ENCODE measurements at places on chromosomes 5 and 9.

DNA sequence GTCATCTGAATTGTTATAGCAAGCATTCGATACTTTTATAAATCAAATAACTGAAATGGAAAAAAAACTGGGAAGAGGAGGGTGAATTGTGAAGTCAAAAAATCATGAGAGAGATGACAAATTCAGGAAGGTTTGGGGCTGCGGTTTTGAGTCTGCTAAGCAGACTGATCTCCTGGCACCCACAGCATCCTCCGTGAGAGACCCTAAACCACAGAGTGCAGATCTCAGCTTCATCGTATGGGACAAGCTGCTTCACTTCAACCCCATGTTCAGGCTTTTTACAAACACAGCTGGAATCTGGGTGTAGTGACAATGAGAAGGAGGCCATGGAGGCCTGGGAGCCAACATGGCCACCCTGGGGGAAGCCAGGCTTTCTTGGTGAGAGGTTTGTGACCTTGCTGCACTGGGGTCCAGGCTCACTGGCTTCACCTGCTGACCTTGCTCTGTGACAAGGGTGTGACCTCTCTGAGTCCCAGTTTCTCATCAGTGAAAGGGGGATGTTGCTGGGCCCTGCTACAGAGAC, 19.4 kb downstream of the USP20 start:
- DNase-seq = peak; percentile 65

DNA sequence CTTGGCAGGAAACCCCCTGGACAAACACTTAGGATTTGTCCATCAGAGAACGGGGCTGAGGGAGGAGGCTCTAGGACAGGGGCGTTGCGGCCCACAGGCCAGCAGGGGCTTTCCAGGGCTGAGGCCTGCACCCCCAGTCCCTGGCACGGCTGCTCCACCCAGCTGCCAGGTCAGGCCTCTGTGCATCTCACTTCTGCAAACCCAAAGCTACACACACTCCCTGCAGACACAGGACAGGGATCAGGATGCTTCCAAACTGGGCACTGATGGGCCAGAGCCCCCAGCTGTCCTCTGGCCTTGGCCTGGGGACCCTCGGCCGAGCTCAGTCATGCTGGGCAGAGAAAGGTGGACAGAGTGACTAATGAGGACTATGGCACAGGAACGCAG, 106.2 kb upstream of the SARDH start:
- DNase-seq = no peak

DNA sequence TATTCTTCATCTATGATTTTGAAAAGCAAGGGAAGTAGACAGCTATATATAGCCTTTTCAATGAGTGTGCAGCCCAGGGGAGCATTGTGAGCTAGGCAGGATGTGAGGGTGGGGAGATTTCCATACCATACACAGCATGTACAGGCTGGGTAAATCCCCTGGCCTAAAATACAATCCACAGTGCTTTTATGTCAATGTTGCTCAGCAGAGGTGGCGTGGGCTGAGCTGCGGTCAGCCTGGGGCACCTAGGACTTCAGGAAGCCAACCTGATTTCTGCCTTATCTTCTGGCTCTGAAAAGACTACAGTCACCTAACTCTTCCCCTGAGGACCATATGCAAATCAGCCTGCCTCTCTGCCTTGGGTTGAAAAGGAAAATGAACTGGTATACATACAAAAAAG, 6.3 kb upstream of the GARIN3 start:
- DNase-seq = peak; percentile 95

DNA sequence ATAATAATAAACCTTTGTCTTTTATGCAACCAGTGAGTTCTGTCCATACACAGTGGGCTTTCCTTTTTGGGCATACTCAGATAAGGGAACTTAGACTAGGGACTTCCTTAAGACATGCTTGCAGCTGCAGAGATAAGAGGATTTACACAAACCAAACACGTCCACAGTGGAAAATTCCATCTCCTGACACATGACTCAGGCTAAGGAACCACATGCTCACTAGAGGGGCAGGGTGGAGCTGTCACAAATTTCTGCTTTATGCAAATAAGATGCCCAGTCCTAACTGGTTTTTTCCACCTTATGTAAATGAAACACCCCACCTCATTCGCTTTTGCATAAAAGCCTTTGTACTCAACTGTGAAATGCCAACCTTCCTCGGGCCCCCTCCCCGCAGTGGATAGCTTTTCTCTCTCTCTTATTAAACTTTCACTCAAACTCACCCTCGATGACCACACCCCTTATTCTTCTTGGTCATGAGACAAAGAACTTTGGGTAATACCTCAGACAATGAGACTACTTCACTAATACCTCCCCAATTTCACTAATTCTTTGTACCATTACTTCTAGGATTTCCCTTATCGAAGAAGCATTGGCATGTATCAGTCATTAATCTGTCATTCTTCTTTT, 170.3 kb upstream of the FTMT start:
- DNase-seq = no peak

- DNase-seq = no peak
These were observed 1044.2 kb downstream of the TLE4 start for GRCh38 chr9:80615964-80616363.

DNA sequence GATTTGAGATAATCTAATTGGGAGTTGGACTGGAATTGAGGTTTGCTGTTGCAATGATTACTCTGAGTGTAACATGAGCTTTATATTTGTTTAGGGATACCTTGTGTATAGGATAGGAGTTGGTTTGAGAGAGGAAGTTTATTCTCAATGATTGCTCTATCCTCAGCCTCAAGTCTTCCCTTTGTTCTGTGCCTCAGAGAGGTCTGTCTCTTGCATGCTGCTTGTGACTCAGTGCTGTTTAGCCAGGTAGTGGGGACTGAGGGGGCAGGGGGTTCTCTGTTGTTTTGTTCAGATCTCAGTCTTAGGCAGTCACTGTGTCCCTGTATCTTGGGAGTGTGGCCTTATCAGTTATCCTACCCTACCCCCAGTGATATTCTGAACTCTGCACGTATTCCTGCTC, 192.1 kb downstream of the SPATA31D1 start:
- no peak for DNase-seq

GRCh38 chr5:157186309-157187045, 5.8 kb downstream of the ITK start:
- DNase-seq = peak; percentile 72

GRCh38 chr5:109567374-109568044, 122.2 kb upstream of the MAN2A1 start:
- no peak for DNase-seq

DNA sequence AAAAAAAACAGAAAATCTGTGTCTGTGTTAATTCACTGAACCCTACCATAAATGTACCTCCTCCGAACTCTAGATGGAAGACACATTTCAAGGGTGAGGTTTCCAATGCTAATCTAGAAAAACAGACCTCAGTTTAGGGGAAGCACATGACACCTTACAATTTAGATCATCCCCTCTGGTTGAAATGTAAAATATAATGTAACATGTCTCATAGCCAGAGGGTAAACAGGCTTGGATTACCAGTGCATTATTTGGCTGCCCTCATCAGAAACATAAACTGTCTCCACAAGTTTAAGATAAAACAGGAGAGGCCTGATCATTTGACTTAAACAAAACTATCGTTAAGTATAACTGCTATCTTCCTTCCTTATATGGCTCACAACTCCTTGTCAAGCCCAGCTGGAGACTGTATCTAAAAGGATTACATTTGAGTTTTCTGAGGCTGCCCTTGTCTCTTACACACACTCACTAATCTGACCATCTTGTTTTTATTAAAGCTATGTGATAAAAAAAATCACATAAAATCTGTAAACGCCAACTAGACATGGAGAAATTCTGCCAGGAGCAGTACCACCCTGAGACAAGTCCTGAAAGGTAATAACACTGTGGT, 105.7 kb downstream of the LURAP1L start:
- no peak for DNase-seq

GRCh38 chr5:31148959-31149475, 44.5 kb upstream of the CDH6 start:
- DNase-seq = no peak

GRCh38 chr5:62341783-62342475, 35.9 kb downstream of the KIF2A start:
- peak; percentile 66 for DNase-seq

GRCh38 chr5:35194635-35195471, 35.4 kb downstream of the PRLR start:
- no peak for DNase-seq

GRCh38 chr5:156274453-156274852, 52.5 kb upstream of the SGCD start:
- no peak for DNase-seq

DNA sequence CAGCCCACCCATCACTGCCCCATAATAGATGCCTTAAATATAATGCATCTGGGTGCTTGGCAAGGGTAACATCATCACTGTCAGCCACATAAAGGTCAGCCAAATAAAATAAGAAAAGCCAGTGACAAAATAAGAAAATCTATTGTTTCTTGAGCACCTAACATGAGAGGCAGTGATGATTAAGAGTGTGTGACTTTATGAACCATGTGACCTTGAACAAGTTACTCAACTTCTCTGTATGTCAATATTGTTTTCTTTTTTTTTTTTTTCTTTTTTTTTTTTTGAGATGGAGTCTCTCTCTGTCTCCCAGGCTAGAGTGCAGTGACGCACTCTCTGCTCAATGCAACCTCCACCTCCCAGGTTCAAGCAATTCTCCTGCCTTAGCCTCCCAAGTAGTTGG, 98.7 kb downstream of the CDK5RAP2 start:
- no peak for DNase-seq

DNA sequence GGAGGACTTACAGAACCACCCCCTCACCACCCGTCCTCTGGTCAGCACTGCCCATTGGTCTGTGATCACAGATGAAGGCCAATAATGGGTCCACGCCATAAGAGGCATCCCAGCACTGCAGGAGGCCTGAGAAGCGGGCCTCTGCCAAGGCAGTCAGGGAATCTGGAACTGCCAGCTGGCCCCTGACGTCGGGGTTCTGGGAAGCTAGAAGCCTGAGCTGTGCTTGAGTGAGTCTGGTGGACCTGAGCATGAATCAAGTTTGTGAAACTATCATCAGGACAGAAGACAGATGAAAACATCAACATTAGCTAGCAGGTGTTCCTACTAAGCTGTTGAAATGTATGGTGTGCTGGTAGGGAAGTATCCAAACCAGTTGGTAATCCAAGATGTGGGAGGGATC, 7.8 kb downstream of the ANGPTL2 start:
- DNase-seq = no peak

GRCh38 chr5:123874600-123875201, 362.7 kb downstream of the CSNK1G3 start:
- no peak for DNase-seq

GRCh38 chr5:154647761-154648145, 107.4 kb upstream of the LARP1 start:
- no peak for DNase-seq

DNA sequence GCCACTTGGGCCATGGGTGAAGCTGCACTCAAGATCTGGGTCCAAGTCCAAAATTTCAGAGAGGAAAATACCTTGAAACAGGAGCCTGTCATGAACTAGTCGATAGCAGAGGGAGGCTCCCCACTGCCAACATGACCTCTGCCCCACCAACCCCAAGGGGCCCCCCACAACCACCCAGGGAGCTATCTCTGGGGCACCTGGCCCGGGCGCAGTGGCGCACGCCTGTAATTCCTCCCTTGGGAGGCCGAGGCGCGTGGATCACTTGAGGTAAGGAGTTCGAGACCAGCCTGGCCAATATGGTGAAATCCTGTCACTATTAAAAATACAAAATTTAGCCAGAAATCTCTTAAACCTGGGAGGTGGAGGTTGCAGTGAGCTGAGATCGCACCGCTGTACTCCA, 20.1 kb upstream of the HMCN2 start:
- no peak for DNase-seq

DNA sequence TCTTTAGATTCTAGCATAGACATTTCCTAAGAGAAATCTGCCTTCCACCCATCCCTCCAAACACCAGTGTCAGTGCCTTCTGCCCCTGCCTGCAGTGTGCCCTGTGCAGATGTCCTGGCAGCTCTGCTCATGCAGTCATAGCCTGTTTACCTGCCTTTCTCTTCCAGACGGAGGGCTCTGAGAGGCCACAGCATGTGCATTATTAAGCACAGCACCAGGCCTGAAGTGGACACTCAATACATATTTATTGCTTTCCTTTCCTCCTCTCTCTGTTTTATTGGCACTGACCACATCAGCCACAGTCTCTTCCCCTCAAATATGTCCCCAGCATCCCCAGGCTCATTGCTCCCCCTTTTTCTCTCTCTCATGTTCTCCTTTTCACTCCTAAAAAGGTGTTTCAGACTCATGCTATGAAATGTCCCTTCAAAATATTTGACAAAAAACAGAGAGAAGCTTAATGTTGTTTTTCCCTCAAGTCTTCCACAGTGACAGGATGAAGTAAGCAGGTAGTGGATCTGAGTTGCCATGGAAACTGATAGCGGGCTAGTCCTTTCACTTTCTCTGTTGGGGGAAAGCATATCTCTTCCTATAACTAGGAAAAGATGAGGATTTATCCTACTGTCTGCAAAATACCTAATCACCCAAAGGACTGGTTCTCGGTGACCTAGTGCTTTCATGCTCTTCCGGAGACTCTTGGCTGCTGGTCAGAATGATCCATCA, 100.9 kb downstream of the ATP10B start:
- peak; percentile 48 for DNase-seq

Data from activated CD4-positive, alpha-beta T cell treated with anti-CD3 and anti-CD28 coated beads, Interleukin-2, amount 10 ng/mL, durations not matched to agents 24 days and 14 days (primary cell).